ENCODE measurements at places on chromosomes 16 and 17. TPM values are rescaled to one million over a fixed set of nuclear protein-coding genes. Genes with fewer than 3 reads are reported as not detected.
A peak's percentile ranks its signal among the peaks of the same experiment; 100 is the strongest.

The FLYWCH1 gene
- 44.6 TPM for total RNA-seq

GRCh38 chr16:31367853-31368252, 12.9 kb downstream of the ITGAX start:
- DNase-seq: no peak

DNA sequence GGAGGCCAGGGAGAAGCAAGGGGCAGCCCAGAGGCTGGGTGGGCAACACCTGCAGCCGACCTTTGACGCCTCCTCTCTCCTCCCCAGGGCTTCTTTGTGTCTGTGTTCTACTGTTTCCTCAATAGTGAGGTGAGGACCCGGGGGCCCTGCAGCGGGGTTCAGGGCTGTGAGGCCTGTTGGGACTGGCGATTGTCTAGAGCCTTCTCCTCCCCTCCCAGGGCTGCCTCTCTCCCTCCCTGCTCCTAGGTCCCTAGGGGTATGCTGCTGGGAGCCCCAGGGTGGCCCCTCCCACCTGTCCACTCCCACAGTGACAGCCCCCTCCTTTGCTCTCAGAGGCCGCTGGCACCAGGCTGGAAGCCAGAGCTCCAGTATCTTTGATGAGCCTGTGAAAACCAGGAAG, 10.8 kb upstream of the SPPL2C start:
- DNase-seq: no peak

- DNase-seq: no peak
Observed at GRCh38 chr16:86723689-86724088, 145.3 kb downstream of the FOXL1 start.

- DNase-seq: no peak
Observed at GRCh38 chr16:73339821-73340220, 291.9 kb upstream of the ZFHX3 start.

DNA sequence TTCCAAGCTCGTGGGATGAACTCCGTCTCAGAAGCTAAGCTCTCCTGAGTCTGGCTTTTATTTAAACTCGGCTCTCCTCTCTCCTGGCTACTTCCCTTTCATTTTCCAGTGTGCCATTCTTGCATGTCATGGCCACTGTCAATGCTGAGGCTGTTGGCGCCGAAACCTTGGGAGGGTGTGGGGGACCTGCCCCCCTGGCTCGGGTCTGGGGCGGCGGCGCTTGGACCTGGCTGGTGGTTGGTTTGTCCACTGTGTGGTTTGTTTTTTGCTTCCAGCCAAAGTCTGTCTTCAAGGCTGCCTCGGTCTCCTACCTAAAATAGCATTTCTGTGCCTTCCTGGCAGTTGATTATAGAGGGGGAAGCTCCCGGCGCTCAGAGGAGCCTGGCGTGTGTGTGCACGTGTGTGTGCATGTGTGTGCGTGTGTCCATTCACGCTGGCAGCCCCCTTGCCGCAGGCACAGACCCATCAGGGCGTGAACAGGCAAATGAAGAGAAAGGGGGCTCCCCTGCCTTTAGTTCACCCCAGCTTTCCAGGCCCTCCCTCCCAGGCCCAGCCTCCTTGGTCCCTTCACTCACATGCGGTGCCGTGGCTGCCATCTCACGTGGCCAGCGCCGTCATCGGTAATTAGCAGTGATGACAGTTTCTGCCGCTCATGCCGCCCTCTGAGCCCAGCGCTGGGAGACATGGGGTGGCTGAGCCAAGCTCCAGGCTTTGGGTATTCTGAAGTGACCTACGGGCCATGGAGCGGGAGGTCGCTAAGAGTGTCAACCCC, 179.9 kb downstream of the SEC14L1 start:
- no peak for DNase-seq

DNA sequence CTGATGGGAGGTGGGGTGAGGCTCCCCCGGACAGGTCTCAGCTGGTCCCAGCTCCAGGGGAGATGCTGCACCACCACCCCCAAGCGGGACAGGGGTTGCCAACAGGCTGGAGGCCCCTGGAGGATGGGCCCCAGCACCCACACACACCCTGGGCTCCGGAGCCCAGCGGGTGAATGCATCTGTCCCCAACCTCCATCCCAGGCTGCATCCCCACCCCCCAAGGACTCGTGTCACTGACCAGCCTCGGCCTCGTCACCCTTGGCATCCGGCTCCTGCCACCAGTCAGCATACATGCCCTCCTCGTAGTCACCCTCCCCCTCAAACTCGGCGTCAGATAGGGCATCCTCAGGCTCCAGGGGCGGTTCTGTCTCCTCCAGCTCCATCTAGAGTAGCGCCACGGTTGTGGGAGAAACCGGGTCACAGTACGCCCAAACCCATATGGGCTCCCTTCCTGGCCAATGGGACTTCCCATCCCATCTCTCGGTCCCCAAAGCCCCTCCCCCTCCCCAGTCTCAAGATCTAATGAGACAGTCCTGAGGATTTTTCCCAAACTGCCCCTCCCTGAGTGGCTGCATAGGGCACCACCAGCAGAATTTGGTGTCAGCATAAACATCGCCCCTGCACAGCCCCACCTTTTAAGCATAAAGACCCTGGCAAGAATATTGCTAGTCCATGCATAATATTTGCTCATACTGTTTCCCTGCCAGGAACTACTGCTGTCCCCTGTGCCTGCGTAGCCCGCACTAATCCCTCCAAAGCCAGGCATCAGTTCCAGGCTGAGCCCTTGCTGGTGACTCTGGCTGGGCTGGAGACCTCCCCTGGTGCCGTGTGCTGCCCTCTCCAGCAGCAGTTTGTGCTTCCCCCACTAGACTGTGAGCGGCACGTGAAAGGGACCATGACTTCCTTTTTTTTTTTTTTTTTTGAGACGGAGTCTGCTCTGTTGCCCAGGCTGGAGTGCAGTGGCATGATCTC, 8.4 kb downstream of the P3H4 start:
- no peak for DNase-seq

DNA sequence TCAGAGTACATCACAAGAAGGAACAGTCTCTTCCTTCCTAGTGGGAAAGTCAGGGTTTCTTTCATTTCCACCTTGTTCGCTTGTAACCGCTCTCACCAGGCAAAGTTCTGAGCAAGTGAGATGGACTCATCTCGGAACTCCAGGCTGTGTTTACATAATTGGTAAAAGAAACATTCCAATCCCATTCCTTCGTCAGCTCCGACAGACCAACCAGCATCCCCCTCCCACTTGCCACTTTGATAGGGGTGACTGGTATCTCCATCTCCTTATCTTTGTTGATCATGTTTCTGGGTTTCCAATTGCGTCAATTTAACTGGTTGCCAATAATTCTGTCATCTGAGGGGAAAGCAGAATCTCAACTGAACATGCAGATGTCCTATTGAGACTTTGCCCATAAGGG, 36.8 kb upstream of the LYRM9 start:
- no peak for DNase-seq

GRCh38 chr16:4690946-4691665, 2.3 kb upstream of the NUDT16L1 start:
- DNase-seq: no peak

DNA sequence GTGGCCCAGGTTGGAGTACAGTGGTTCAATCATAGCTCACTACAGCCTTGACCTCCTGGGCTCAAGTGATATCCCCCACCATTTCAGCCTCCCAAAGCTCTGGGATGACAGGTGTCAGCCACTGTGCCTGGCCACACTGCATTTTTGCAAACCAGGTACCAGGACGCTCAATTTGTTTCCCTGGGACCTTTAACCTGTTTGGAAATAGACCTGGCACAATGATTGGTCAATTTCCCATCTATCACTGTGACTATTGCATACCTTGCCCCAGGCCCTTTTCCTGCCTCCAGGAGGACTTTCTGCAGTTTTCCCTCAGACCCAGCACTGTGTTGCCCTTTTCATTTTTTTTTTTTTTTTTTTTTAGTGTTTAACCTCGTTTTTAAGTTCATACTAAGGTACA, 11.1 kb upstream of the FUS start:
- DNase-seq: no peak

DNA sequence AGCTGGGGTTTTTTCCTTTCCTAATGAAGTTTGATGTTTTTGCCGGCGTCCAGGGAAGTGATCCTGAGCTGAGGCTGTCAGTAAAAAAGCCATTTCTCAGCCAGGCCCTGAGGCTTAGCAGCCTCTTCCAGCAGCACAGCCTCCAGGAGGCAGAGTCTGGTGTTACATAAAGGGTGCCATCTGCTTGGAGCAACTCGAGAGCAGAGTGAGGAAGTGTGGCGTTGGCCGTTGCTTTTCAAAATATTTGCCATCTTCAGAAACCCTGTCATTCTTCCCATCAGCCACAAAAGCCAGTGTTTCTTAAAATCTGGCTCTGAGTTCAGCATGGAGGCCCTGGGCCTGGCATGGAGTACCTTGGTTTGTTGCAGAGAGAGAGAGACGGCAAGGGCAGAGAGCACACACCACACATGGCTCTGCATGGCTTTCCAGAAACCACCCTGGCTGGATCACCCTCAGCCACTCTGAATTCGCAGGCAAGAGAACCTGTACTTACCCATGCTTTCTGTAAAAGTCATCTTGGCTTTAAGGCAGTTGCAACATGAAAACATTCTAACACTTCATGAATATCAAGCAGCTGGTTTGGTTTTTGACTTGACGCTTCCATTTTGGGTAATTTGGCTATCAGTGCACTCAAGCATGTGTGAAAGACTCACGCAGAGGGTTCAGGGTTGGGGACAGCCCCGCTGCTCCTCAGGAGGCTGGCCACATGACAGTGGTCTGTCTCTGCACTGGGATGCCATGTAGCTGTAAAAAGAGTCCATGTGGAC, 21.0 kb downstream of the PMM2 start:
- no peak for DNase-seq

DNA sequence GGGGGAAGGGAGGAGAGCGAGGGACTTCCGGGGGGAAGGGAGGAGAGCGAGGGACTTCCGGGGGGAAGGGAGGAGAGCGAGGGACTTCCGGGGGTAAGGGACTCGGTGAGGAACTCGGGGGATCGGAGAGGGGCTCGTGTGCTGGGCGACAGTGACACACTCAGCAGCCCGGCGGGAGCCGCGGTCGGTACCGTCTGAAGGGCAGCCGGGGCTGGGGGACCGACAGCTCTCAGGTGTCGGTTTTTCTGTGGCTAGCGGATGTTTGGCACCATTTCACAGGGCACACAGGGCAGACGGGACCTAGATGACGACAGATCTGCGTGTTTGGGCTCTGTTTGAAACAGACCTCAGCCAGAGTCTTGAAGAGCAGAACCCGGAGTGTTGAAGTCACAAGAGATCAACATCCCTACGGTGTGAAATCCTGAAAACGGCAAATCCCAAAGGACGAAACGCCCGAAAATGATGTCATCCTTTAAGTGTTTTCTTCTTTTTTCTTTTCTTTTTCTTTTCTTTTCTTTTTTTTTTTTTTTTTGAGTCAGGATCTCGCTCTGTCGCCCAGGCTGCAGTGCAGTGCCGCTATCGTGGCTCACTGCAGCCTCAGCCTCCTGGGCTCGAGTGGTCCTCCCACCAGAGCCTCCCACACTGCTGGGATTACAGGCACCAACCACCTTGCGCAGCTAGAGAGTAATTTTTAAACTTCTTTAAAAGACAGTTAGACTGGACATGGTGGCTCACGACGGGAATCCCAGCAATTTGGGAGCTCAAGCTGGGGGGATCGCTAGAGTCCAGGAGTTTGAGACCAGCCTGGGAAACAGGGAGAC, 23.9 kb downstream of the ZNF778 start:
- peak; percentile 81 for DNase-seq

GRCh38 chr16:66402166-66402565, 24.9 kb upstream of the BEAN1 start:
- no peak for DNase-seq

- peak; percentile 42 for DNase-seq
Observed at GRCh38 chr16:81688182-81688581, 90.9 kb upstream of the PLCG2 start.

DNA sequence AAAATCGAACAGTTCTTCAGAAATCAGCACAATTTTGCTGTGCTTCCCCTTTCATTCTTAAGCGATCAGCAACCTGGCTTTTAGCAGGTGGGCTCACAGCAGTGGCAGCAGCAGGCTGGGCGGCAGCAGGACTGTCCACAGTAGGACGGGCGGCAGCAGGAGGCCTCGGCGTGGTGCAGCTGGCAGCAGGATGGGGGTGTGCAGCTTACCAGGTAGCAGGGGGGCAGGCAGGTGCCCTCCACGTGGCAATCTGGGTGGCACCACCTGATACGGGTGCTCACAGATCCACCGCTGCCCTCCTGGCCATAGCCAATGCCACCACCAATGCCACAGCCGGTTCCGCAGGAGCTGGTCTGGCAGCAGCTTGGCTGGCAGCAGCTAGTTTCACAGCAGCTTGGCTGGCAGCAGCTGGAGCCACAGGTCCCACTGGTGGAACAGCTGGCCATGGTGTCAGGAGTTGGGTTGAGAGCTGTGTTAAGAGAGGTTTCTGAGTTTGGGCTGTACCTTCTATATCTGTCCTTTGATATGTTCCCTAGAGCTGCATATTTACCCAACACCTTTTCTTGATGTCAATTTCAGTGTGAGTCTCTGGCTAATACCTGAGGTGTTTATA, at the start of gene KRTAP1-4:
TSS of gene KRTAP1-4 (minus strand) at position 563 of the 613 bp plus-strand sequence. CDS start at position 446, 117 bp downstream.
- no peak for DNase-seq

Measured in activated CD8-positive, alpha-beta T cell treated with anti-CD3 and anti-CD28 coated beads, Interleukin-2, amount 10 ng/mL, durations not matched to agents 7 days and 5 days (primary cell).